ENCODE measurements at places on chromosomes 4 and X. TPM values are rescaled to one million over a fixed set of nuclear protein-coding genes. Genes with fewer than 3 reads are reported as not detected.

Gene ATP8A1
- 19.7 TPM for total RNA-seq

Gene LONRF3
- 0.46 TPM for total RNA-seq

Gene IL2RG
- total RNA-seq: 366 TPM

Gene SYN1
- 0.21 TPM for total RNA-seq

Gene NR0B1
- not detected for total RNA-seq

- H3K36me3 ChIP-seq: peaks cover 7% of the 10 kb centered on the region
- DNase-seq: no peak
- peak overlapping the region; percentile 97 for H3K27ac ChIP-seq
- H3K4me1 ChIP-seq: peaks cover 14% of the 10 kb centered on the region
- H3K4me3 ChIP-seq: peak overlapping the region; percentile 62
- no peaks in the 10 kb centered on the region for H3K27me3 ChIP-seq
Observed at GRCh38 chr4:68249434-68249833, 3.9 kb upstream of the TMPRSS11B start.

- no peaks in the 10 kb centered on the region for H3K27me3 ChIP-seq
- H3K4me3 ChIP-seq: no peak overlapping the region
- no peaks in the 10 kb centered on the region for H3K4me1 ChIP-seq
- H3K27ac ChIP-seq: no peak overlapping the region
Observed at GRCh38 chr4:127660284-127660885, 27.6 kb downstream of the INTU start.

DNA sequence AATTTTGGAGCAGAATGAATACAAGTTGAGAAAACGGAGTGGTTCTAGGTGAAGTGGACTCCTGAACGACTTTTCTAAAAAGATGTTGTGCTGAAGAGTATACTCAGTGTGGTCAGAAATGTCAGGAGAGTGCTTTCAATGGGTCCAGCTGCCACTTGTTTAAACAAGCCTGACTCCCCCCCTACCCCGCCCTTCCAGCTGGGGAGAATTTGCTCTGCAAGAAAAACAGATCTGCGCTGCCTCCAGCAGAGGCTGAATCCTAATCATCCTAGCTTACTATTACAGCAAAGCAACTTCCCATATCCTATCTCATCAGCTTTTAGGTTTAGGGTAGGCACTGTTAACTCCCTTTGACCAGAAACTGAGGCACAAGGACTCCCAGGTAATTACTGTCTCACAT, 1.9 kb downstream of the MAP3K15 start:
- H3K36me3 ChIP-seq: no peaks in the 10 kb centered on the region
- no peak overlapping the region for H3K4me3 ChIP-seq
- H3K4me1 ChIP-seq: no peaks in the 10 kb centered on the region
- DNase-seq: no peak

DNA sequence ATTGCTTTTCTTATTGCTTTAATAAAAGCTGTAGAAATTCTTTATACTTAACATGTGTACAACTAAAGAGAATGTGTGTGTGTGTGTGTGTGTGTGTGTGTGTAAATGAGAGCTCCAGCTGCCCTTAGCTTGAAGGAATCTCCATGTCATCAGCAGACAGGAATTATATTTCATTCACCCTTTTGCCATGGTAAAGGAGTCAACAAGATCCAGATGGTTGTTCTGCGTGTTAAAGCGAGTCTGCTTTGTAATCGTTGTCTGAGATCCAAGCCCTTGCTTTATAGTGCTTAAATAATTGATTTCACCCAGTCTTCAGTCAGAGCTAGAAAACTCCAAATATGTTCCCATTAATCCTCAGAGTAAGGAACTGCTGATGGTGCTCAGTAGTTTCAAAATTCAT, 285.5 kb downstream of the PDGFC start:
- H3K4me1 ChIP-seq: no peaks in the 10 kb centered on the region
- no peak for DNase-seq
- no peak overlapping the region for H3K27ac ChIP-seq
- H3K36me3 ChIP-seq: no peaks in the 10 kb centered on the region

DNA sequence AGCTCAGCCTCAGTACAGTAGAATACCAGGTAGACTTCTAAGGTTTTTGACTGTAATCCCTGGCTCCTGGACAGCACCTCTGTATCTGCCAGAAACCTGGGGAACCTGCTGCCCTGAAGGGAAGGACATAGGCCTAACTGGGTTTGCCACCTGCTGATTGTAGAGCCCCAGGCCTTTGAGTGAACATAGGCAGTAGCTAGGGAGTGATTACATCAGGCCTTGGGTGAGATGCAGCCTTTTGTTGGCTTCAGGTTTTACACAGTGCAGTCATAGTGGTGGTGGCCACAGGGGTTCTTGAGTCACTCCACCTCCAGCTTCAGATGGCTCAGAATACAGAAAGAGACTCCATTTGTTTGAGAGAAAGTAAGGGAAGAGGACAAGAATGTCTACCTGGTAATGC, 19.3 kb downstream of the IQCM start:
- no peak overlapping the region for H3K4me3 ChIP-seq
- DNase-seq: no peak
- H3K27ac ChIP-seq: no peak overlapping the region
- H3K36me3 ChIP-seq: no peaks in the 10 kb centered on the region
- H3K27me3 ChIP-seq: no peaks in the 10 kb centered on the region

DNA sequence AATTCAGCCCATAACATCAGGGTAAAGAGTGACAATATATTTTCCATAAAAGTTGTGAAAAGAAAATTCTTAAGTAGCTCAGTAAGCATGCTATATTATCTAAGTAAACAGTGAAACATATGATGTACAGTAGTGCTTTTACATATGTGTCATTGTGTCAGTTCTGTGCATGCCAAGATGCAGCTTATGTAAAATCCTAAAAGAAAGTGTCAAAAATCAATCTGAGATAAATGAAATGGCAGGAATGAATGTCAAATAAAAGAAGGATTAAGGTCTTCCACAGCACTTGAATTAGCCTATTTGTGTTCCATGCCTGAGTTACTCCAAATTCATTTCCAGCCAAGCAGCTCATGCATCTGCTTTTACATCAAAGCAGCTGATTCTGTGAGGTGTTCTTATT, 452.7 kb upstream of the HS3ST1 start:
- no peaks in the 10 kb centered on the region for H3K27me3 ChIP-seq
- H3K4me3 ChIP-seq: no peak overlapping the region
- no peaks in the 10 kb centered on the region for H3K4me1 ChIP-seq
- H3K27ac ChIP-seq: no peak overlapping the region
- H3K36me3 ChIP-seq: no peaks in the 10 kb centered on the region
- no peak for DNase-seq

DNA sequence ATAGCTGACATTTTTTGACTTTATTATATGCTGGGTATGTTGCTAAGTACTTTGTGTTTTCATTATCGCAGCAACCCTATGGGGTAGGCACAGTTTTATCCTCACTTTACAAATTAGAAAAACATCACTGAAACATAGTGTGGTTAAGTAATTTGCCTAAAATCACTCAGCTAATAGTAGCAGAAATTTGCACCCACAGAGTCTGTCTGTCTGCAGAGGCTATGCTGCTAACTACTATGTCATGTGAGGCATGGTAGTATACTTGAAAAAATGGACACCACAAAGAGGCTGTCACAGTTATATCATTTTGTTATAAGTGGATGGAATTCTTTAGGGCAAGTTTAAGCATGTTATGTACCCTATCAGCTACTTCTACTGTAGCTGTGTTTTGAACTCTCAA, 69.0 kb downstream of the STAG2 start:
- no peaks in the 10 kb centered on the region for H3K27me3 ChIP-seq
- no peak overlapping the region for H3K4me3 ChIP-seq
- DNase-seq: no peak
- H3K4me1 ChIP-seq: peaks cover 5% of the 10 kb centered on the region

DNA sequence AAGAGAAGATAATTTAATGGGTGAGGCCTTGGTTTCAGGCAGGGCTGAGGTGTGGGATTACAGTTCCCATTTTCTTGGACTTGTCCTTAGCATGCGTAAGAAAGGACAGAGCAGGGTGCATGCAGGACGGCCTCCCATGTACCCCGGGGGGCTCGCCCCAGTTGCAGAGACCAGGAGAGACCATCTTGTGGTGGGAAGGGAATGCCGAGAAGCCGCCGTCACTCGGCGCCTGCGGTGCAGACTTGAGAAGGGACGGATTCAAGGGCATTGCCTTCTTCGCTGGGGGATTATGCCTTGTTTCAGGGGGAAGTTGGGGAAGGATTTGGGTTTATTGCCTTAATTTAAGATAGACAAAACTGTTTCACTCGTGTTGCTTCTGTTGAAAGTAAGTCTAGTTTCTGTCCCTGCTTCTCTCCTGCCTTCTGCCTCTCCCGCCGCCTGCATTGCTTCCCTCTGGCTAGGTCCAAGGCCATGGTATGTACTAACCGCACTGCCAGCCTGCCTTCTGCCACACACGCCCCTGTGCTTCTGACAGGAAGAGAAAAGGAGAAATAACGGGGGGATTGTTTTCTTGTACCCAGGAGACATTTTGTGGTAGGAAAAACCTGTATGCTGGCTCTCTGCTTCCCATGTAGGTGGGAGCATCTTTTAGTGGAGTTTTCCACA, 175.9 kb downstream of the DCLK2 start:
- H3K4me1 ChIP-seq: no peaks in the 10 kb centered on the region
- H3K4me3 ChIP-seq: no peak overlapping the region
- no peaks in the 10 kb centered on the region for H3K36me3 ChIP-seq
- H3K27ac ChIP-seq: no peak overlapping the region

- no peak for DNase-seq
- H3K4me1 ChIP-seq: no peaks in the 10 kb centered on the region
- H3K27me3 ChIP-seq: no peaks in the 10 kb centered on the region
- no peak overlapping the region for H3K27ac ChIP-seq
- H3K36me3 ChIP-seq: no peaks in the 10 kb centered on the region
- no peak overlapping the region for H3K4me3 ChIP-seq
Observed at GRCh38 chrX:31702222-31702621, 630.4 kb upstream of the FTHL17 start.

DNA sequence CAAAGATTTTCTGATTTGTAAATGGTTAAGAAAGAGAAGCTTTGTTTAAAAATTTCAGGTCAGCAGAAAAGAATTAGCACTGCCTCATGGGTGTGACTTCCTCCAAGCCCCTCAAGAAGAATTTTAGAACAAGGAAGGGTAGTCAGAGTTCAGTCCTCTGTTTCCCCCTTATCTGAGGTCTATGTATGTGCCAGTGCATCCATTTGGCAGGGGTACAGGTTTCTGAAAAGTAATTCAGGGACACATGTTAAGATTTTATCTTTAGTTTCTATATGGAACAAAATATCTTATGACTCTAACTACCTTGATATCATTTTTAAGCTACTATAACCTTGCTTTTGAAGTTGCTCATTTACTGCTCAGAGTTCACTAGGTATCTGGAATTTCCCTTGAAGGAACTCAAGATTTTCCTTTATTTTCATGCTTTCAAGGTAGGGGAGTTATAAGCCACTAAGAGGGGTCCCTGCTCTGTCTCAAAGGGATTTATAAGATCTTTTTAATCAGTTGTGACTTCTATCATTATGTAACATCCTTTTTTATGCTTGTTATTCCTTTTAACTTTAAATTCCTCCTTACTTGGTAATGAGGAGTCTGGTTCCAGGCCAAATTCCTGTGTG, 24.4 kb upstream of the PLK4 start:
- H3K27me3 ChIP-seq: no peaks in the 10 kb centered on the region
- no peak overlapping the region for H3K27ac ChIP-seq
- no peak overlapping the region for H3K4me3 ChIP-seq

- no peak overlapping the region for H3K4me3 ChIP-seq
- no peaks in the 10 kb centered on the region for H3K27me3 ChIP-seq
- H3K36me3 ChIP-seq: peaks cover 47% of the 10 kb centered on the region
- DNase-seq: no peak
- peak overlapping the region; percentile 72 for H3K27ac ChIP-seq
Observed at GRCh38 chr4:56648021-56648823, 32.9 kb downstream of the HOPX start.

GRCh38 chr4:6071959-6072720, 53.9 kb upstream of the C4orf50 start:
- H3K27ac ChIP-seq: no peak overlapping the region
- H3K4me3 ChIP-seq: no peak overlapping the region

GRCh38 chr4:52659722-52660261, 691 bp upstream of the USP46 start:
- peaks cover 17% of the 10 kb centered on the region for H3K4me1 ChIP-seq
- DNase-seq: no peak
- peak overlapping the region; percentile 62 for H3K27ac ChIP-seq
- peaks cover 10% of the 10 kb centered on the region for H3K27me3 ChIP-seq

DNA sequence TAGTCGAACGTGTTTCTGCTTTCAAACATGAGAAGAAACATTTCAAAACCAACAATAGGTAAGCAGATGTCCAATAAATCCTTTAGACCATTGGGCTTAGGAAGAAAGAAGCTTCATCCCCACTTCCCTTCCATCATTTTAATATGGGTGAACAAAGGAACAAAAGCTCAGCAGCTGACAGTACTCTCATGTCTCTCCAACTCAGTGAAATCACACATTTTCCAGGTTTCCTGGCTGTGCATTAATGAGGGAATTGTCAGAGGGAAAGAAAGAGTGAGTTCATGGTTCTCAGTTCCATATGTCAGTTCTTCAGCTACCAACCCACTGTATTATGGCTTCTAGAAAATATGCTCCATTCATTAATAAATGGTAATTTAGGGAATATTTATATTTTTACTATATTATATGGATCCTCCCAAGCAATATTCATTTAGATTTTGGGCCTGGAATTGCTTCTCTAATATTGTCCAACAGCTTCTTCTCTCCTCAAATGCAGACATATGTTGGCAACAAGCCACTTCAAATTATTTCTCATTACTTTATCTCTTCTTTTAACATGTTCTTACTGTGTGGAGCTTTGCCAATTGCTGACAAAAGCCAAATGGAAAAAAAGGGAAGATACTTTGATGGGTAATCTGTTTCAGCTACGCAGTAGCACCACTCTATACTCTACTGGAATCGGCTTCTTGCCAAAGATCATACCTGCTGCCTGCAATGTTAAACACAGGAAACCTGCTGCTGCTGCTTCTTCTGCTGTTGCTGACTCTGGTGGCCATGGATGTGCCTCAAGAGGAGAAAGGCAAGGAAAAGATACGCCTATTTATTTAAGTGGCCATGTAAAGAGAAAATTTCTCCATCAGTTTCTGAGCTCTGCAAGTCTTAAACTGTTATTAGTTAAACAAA, 1757.6 kb downstream of the ARAP2 start:
- H3K27ac ChIP-seq: no peak overlapping the region
- DNase-seq: no peak
- no peaks in the 10 kb centered on the region for H3K36me3 ChIP-seq
- H3K4me1 ChIP-seq: no peaks in the 10 kb centered on the region
- H3K4me3 ChIP-seq: no peak overlapping the region
- H3K27me3 ChIP-seq: no peaks in the 10 kb centered on the region

DNA sequence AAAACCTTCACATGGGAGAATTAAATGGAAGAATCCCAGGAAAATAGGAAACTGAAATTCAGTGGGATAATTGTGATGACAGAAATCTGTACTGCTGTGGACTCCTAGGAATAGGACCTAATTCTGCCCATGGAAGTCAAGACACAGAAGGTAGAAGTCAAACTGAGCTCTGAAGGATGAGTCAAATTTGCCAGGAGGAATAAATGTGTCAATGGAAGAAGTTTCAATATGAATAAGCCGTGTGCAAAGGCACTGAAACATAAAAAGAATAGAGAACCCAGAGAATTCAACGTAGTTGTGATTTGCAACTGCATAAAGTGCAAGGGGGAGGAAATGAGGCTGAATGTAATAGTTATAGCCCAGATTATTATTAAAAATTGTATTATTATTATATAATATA, 11.6 kb downstream of the ENAM start:
- H3K27ac ChIP-seq: no peak overlapping the region
- peaks cover 3% of the 10 kb centered on the region for H3K27me3 ChIP-seq
- no peak for DNase-seq
- H3K36me3 ChIP-seq: no peaks in the 10 kb centered on the region
- H3K4me3 ChIP-seq: no peak overlapping the region

All from activated T-helper 2 cell treated with anti-CD3 and anti-CD28 coated beads, Interferon-gamma antibody, Interleukin-2, Interleukin-4, amounts not matched to agents 10 μg/mL and 5 μg/mL and 100 μg/mL, durations not matched to agents 14 hours and 24 hours and 36 hours (primary cell).